ENCODE measurements at places on chromosomes 2 and 18.

DNA sequence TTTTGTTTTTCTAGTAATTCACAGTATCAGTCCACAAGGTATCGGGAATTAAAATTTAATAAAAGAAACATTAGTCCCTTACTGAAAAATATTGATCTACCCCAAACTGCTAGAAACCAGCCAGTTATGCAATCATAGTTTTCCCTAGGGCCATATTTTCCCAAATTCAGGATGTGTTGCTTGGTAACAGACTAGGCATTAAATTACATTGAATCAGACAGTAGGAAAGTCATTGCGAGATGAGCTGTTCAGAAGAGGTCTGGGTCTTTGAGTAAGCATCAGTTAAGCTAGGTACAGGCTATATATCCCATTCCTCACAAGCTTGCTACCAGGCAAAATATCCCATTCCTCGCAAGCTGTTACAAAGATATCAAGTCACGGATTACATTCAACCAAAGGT lies 123.0 kb upstream of the CCDC150 start:
- no peak overlapping the region for H3K27ac ChIP-seq
- H3K27me3 ChIP-seq: no peaks in the 10 kb centered on the region
- DNase-seq: no peak
- no peaks in the 10 kb centered on the region for H3K36me3 ChIP-seq
- no peak overlapping the region for H3K4me3 ChIP-seq

GRCh38 chr2:236712961-236713673 lies 143.5 kb downstream of the ACKR3 start:
- DNase-seq: no peak
- no peaks in the 10 kb centered on the region for H3K4me1 ChIP-seq
- H3K36me3 ChIP-seq: no peaks in the 10 kb centered on the region
- no peaks in the 10 kb centered on the region for H3K27me3 ChIP-seq
- no peak overlapping the region for H3K4me3 ChIP-seq

- DNase-seq: no peak
- no peaks in the 10 kb centered on the region for H3K4me1 ChIP-seq
- H3K27me3 ChIP-seq: no peaks in the 10 kb centered on the region
These were observed 40.5 kb downstream of the PREPL start for GRCh38 chr2:44320832-44321231.

DNA sequence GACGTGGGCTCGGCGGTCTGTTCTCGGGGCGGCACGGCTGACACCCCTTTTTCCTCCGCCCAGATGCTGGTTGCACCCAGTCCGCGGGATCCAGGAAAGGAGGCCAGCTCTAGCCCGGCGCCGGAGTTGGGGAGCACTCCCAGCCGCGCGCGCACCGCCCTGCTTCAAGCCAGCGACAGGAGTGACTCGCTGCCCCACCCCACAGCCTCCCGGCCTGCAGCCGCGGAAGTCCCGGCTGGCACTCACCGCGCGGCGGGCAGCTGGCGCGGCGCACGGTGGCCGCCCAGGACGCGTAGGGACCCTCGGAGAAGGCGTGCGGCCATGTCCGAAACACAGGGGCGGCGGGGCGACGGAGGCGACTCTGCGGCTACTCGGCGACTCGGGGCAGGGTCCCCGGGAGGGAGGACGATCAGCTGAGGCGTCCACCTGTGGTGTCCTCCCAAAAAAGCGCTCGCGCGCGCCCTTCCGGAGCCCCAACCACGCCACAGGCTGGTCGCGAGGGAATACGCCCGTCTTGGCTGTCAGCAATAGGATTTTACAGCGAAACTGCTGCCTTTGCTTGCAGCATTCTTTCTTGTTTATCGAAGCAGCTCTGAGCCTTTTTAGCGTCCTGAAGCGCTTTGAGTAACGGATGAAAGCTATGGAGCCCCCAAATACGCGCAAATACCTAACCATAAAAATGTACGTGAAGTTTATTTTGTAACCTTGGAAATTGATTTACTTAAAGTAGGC lies at the start of gene ACADL:
Gene ACADL, minus strand, starts transcription at position 507 of the 732 bp plus-strand sequence. Its CDS starts 184 bp downstream, at position 323.
- no peak for DNase-seq
- H3K36me3 ChIP-seq: no peaks in the 10 kb centered on the region
- H3K4me3 ChIP-seq: peak within 1 kb of the TSS; percentile 58
- H3K4me1 ChIP-seq: no peaks in the 10 kb centered on the region
- peak within 1 kb of the TSS; percentile 54 for H3K27ac ChIP-seq

DNA sequence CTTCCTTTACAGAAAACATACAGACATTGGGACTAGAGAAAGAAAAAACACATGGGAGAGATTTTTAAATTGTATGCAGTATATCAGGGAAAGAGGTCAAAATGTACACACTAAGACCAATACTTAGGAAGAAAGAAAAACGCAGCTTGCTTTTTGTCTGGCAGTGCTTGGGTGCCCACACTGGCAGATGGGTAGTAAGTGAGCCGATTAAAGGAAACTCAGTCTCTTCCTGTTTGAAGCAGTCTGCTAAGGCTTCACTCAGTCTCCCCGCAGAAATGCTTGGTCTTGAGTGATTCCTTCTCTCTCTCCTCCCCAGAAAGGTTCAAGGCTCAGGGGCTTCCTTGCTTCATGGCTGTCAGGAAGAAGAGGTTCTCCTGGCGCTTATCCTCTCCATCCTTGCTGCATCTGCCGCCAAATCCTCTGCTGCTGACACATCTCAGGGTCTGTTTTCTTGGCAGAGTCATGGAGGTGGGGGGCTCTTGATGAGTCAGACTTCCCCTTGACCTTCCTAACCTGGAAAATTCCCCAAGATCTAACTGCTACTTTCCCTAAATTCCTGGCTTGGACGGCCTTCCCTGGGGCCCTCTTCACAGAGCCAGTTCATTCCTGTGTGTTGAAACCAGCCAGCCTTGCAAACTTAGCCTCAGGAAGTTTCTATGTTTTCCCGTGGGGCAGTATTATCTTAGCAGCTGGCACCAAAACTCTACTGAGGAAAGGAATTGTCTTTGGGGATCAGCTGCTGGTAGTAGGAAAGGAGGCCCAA lies 10.5 kb upstream of the TMSB10 start:
- no peak overlapping the region for H3K27ac ChIP-seq
- no peak for DNase-seq
- no peaks in the 10 kb centered on the region for H3K36me3 ChIP-seq
- H3K27me3 ChIP-seq: no peaks in the 10 kb centered on the region
- H3K4me1 ChIP-seq: peaks cover 9% of the 10 kb centered on the region
- no peak overlapping the region for H3K4me3 ChIP-seq

- no peaks in the 10 kb centered on the region for H3K27me3 ChIP-seq
- no peak overlapping the region for H3K4me3 ChIP-seq
- no peak overlapping the region for H3K27ac ChIP-seq
- H3K4me1 ChIP-seq: no peaks in the 10 kb centered on the region
- no peak for DNase-seq
- no peaks in the 10 kb centered on the region for H3K36me3 ChIP-seq
These were observed 37.8 kb upstream of the RAB12 start for GRCh38 chr18:8571399-8571798.

- H3K4me3 ChIP-seq: no peak overlapping the region
- no peak overlapping the region for H3K27ac ChIP-seq
- no peaks in the 10 kb centered on the region for H3K4me1 ChIP-seq
- DNase-seq: no peak
These were observed 172.2 kb downstream of the MEIS1 start for GRCh38 chr2:66607152-66607551.
